Karpas-422 (cell line): ENCODE measurements at places on chromosomes 12 and 14.

DNA sequence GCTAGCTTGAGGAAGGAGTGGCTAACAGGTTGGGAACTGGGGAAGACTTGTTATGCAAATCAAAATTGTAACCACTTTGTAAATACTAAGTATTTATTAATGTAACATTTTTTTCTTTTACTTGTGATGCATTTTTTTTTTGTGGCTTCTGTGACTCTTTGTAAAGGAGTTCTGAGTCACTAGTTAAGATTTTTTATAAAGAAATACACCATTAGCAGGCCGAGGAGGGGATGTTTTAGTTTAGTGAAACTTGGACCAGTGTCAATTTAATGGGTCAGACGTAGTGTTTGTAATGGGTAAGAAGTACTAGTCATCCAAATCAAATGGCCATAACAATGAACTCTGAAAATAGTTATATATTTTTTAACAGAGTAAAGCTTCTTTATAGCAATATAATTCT is 43.1 kb downstream of the AKAP6 start:
- DNase-seq, result no peak

- DNase-seq, result no peak
Observed at GRCh38 chr14:101772770-101773169, 11.3 kb downstream of the PPP2R5C start.

- no peak for DNase-seq
Observed at GRCh38 chr12:94309373-94309772, 150.3 kb downstream of the CEP83 start.

DNA sequence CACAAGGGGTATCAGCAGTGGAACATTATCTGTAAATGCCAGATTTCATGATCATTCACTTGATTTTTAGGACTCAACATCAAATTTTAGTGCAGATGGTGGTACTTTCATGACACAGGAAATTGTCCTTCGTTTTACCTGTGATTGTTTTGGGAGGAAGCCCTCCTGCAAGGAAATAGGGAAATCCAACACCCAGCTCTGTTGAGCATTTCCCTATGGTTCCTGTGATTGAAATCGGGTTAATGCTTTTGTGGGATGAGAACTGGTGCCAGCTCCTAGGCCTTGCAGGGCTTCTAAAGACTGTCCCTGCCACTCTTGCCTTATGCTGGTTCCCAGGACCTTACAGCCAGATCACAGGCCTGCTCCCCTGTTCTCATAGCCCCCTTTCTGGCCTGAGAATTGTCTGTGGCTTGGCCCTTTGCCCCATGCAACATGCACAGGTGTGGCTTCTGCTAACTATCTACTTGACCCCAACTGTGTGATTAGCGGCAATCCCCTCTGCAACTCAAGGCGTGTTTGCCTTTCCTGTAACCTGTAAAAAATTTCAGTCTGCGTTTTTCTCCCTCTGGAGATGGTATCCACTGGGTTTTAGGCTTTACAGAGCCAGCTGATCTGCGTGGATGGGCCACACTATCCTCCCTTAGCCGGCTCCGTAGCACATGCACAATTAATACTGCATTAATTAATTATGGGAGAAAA is 112.5 kb downstream of the ETV6 start:
- no peak for DNase-seq

- no peak for DNase-seq
Observed at GRCh38 chr12:101055940-101056339, 154.1 kb downstream of the SLC5A8 start.

- DNase-seq, result no peak
Observed at GRCh38 chr12:93883436-93884154, 206.4 kb downstream of the CRADD start.

GRCh38 chr12:53751336-53752191 is at the start of gene CISTR:
TSS of gene CISTR (minus strand) at chr12:53751979.
- peak; percentile 84 for DNase-seq

DNA sequence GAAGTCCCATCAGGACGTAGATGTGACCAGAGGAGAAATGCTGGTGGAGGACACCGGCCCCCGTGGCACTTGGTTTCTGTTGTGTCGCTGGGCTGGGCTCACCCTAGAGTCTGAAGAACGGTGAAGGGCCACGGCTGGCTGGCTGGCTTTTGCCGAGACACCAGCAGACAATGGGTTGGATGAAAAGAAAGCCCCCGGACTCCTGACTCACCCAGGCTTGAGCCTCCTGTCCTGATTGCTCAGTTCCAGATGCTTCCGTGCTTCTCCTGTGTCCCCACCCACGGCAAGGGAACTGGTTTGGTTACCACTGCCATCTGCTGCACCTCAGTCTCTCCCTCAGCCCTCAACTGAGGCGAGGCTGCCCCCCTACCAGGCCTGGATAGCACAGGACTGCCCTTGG is 10.4 kb upstream of the ENDOU start:
- no peak for DNase-seq

GRCh38 chr12:103556890-103557627 is 30.0 kb upstream of the STAB2 start:
- no peak for DNase-seq

- no peak for DNase-seq
Observed at GRCh38 chr12:124601706-124602105, 34.3 kb upstream of the NCOR2 start.

DNA sequence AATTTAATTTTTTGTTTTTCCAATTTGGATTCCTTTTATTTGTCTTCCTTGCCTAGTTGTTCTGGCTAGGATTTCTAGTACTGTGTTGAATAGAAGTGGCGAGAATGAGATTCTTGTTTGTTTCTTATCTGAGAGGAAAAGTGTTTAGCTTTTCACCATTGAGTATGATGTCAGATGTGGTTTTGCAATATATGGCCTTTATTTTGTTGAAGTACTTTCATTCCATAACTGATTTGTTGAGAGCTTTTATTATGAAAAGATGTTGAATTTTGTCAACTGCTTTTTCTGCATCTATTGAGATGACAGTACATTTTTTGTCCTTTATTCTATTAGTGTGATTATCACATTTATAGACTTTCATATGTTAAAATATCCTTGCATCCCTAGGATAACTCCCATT is 462.0 kb downstream of the CCDC91 start:
- peak; percentile 2 for DNase-seq

- DNase-seq, result no peak
Observed at GRCh38 chr12:106508966-106509365, 73.8 kb upstream of the RFX4 start.

GRCh38 chr12:71159264-71159663 is 1.5 kb upstream of the TSPAN8 start:
- DNase-seq, result no peak

GRCh38 chr14:105517096-105517495 is 9.3 kb upstream of the TMEM121 start:
- DNase-seq, result no peak

DNA sequence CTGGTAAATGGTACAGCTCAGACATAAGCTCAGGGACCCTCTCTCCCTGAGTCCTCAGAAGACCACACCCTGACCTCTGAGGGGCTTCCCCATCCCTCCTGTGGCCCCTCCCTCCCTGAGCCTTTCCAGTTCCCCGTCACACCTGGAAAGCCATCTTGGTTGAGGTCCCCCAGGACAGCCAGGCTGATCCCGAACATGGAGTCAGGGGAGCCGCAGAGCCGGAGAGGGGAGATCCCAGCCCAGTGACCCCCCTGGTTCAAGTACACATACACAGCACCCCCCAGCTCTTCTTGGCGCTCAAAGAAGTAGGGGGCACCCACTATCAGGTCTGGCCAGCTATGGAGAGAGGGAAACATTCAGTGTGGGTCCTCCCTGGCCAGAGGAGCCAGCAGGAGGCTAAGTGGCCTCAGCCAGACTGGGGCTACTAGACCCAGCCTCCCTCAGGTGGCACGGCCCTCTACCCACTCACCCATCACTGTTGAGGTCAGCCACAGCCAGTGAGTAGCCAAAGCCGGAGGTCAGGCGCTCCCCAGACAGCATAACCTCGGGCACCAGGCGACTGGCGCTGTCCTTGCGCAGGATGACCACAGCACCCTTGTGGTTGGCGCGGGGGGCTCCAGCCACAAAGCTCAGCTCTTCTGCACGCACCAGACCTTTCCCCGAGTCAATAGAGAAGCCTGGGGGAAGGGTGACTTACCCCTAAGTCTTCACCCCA is 9.3 kb downstream of the ITGA7 start:
- no peak for DNase-seq

DNA sequence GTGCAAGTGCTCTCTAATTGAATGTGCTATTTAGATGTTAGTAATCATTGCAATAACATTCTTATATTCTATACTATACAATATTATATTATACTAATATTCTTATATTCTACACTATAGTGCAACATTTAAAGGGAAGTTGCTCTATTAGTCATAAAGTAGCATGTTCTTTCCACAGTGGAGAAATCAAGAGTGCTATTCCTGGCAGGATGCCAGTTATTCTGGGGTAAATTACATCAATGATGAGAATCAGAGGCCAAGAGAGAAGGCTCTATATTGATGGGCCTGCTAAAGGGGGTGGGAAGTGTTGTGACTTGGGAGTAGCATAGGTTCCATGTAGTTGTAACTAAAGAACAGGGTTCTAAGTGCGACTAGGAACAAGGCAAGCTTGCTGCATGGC is 121.5 kb downstream of the SLC15A5 start:
- DNase-seq, result no peak

GRCh38 chr14:23571701-23572523 is 4.3 kb upstream of the AP1G2 start:
- DNase-seq, result no peak

DNA sequence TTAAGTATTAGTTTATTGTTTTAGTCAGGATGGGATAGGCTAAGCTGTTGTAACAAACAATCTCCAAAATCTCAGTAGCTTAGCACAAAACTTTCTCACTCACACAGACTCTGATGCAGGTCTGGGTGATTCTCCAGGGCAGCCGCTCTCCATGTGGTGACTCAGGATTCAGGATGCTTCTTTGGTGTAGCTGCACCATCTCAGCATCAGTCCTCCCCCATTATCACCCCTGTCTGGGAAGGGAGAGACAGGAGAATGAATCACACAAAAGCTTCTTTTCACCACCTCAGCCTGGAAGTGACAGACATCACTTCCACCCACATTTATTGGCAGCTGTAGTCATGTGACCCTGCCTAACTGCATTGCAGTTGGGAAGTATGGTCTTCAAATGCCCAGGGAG is 142.3 kb downstream of the DICER1 start:
- no peak for DNase-seq

GRCh38 chr12:32063796-32064195 is 42.9 kb upstream of the BICD1 start:
- no peak for DNase-seq

GRCh38 chr14:96400495-96400894 is 8.6 kb downstream of the AK7 start:
- no peak for DNase-seq

GRCh38 chr12:95918194-95918993 is 24.0 kb downstream of the CCDC38 start:
- peak; percentile 85 for DNase-seq

GRCh38 chr14:92389598-92390158 is 66.7 kb downstream of the SLC24A4 start:
- DNase-seq, result no peak

- no peak for DNase-seq
Observed at GRCh38 chr14:94601884-94602391, 10.3 kb upstream of the SERPINA3 start.

DNA sequence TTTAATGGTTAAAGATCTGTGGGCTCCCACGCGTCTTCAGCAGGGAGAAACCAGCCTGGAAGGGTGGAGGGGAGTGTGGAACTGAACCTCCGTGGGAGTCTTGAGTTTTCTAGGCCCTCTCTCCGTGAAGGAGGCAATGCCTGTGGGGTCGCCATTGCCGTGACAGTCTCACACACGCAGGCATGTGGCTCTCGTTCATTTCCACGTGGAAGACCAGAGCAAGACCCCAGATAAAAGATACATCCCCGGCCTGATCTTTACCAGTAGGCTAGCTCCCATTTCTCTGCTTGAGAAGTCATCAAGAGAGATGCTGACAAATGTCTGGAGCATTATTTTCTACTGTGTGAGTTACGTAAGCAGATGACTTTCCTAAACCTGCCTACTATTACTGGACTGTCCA is 491.7 kb upstream of the LMO3 start:
- DNase-seq, result no peak

GRCh38 chr12:117073611-117074010 is 25.6 kb downstream of the TESC start:
- DNase-seq, result no peak

DNA sequence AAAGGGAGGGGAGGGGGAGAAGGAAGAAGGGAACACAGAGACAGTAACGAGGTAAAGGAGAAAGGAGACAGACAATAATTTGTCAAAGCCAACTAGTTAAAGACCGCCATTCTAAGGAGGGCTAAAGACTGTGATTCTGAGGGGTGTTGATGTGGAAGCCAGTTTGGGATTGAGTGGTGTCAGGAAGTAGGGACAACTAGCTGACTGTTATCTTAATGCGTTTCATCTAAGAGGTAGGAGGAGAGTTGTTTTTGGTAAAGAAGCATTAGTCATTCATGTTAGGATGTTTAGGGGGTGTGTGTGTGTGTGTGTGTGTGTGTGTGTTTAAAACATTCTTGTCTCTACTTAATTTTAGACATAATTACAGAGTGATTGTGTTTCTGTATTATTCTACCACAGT is 95.0 kb downstream of the INSM2 start:
- no peak for DNase-seq

- DNase-seq, result no peak
Observed at GRCh38 chr12:39682689-39683477, 63.3 kb upstream of the ABCD2 start.

DNA sequence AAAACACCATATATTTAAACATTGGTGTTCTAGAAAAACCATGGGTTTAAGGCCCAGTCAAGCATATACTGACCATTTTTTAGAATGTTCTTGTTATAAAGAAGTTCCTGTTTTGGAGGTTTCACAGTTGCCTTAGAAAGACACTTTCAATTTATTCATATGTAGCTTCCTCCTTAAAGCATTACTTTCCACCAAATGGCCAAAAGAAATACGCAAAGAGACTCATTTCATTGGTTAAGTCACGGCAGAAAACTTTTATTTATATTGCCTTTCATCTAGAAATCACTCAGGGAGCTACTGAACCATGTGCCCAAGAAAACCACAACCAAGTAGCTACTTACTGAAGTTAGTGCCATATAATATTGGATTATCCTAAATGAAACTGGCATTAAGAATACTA is 40.0 kb downstream of the MYBPC1 start:
- peak; percentile 66 for DNase-seq

DNA sequence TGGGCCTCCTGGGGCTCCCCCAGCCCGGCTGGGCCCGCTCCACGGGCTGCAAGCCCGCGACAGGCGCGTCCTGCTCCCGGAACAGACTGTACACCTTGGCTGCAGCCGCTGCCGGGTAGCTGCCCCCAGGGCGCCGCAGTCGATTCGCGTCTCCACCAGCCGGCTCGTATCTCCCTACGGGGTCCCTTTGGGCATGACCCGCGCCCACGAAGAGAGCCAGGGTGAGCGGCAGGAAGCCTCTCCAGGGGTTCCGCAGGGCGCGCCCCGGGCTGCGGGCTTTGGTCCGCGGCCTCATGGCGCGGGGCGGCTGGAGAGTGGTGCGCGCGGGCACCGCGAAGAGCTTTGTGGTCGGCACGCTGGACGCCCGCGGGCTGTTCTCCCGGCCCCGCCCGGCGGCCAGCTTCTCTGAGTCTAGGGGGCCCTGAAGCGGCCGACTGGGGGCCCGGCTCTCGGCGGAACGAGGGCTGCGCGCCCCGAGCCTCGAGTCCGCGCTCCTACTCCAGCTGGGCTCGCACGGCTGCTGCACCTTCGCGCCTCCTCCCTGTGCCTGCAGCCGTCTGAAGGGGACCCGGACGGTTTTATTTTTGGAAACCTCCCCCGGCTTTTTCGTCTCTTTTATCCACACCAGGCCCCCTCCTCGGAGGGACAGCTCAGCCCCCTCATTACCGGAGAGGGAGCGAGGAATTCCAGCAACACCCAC is at the start of gene LTBP2:
LTBP2 (minus strand) TSS at position 588 of the 700 bp plus-strand sequence; CDS start at position 295, 293 bp downstream.
- no peak for DNase-seq

- DNase-seq, result no peak
Observed at GRCh38 chr12:92505254-92506231, 197.2 kb upstream of the PLEKHG7 start.
